Globus pallidus (tissue), 1 donor: ENCODE measurements at places on chromosomes 12 and 14.

DNA sequence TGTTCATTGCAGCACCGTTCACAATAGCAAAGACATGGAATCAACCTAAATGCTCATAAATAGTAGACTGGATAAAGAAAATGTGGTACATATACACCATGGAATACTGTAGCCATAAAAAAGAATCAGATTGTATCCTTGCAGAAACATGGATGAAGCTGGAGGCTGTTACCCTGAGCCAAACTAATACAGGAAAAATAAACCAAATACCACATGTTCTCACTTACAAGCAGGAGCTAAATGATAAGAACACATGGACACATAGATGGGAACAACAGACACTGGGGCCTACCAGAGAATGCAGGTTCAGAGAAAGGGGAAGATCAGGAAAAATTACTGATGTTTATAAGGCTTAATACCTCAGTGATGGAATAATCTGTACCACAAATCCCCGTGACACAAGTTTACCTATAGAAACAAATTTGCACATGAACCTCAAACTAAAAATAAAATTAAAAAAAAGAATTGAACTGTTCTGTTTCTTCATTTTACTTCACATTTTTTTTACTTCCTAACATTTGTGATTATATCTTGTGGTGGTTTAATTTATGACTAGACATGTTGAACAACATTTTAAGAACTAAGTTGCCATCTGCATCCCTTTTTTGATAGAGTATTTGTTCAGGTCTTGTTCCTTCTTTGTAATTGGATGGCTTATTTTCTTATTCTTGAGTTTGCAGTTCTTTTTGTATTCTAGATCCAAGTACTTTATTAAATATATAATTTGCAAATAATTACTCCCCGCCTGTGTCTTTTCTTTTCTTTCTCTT, 835.2 kb downstream of the FSCB start:
- no peak for DNase-seq

DNA sequence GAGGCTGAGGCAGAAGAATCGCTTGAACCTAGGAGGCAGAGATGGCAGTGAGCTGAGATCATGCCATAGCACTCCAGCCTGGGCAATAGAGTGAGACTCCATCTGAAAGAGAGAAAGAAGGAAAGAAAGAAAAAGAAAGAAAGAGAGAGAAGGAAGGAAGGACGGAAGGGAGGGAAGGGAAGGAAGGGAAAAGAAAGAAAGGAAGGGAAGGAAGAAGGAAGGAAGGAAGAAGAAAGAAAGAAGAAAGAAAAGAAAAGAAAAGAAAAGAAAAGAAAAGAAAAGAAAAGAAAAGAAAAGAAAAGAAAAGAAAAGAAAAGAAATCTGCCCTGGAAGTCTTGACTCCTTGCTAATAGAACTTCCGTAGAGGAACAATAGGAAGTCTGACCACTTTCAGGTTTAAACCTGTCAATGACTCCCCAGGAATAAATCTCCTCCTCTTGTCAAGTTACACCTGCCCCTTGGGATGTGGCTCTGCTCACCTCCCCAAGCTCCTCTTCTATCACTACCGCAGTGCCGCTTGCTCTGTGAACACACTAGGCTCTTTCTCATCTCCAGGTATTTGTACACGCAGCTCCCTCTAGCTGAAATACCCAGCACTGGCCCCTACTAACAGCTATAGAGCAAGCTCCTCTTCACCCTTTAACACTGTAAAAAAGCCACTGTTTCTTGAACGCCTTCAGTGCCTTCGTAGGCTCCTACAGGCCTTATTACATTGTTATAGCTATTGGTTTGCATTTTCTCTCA, 773.1 kb upstream of the TBX3 start:
- DNase-seq: no peak

- no peak for DNase-seq
These were observed 117.5 kb downstream of the DYRK2 start for GRCh38 chr12:67765776-67766766.

DNA sequence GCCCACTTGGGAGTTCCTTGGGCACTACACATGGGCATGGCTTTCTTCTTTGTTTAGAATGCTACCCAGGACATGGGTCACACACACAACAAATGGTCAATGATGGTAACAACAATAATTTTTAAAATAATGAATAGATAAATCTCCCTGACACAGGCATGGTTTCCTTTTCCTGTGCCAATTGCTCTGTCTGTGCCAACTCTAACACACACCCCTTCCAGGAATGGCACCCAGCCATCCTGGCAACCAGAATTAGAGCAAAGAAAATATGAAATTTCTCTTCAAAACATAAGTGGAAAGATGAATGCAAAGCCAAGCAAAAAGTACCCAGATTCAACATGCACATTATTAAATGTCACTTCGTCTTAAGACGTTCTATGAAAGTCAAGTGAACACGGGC, 104.9 kb upstream of the SOX5 start:
- no peak for DNase-seq

GRCh38 chr12:89706986-89707702, 1.5 kb downstream of the ATP2B1 start:
- DNase-seq: peak; percentile 54

GRCh38 chr12:65810036-65810435, 14.2 kb upstream of the HMGA2 start:
- DNase-seq: no peak

DNA sequence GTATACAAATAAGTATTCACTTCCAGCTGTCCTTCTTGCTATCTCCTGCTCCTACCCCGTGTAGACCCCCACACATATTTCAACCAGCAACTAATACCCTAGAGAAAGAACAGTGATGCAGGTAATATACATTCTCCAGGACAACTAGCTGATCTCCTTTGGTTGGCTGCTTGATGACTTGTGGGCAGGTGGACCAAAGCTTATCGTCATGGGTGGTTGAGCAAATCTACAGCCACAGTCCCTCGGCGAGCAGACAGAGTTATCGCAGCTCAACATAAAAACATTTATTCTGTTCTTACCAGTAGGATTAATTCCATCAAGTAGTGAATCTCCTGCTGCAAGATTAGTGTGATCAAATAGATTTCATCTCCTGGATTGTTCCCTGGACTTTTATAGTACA, 314.3 kb downstream of the TMEM132D start:
- no peak for DNase-seq

- no peak for DNase-seq
These were observed 40.8 kb downstream of the TGFB3 start for GRCh38 chr14:75941030-75941429.

DNA sequence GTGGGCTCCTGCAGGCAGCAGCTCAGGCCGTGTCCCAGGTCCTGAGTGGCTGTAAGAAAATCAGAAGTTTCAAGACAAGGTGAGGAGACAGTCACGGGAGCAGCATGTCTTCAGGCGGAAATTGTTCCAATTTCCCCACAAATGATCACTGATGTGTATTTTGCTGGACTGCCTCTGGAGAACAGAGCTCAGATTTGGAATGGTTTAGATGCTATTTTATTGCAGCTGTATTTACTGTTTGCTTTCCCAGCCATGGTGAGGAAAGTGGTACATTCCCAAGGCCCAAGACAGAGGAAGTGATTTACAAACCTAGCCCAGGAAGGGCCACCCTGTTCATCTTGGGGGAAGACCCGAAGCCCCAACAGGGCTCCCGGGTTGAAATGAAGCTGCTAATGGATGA, 195.6 kb downstream of the CHST11 start:
- DNase-seq: no peak

DNA sequence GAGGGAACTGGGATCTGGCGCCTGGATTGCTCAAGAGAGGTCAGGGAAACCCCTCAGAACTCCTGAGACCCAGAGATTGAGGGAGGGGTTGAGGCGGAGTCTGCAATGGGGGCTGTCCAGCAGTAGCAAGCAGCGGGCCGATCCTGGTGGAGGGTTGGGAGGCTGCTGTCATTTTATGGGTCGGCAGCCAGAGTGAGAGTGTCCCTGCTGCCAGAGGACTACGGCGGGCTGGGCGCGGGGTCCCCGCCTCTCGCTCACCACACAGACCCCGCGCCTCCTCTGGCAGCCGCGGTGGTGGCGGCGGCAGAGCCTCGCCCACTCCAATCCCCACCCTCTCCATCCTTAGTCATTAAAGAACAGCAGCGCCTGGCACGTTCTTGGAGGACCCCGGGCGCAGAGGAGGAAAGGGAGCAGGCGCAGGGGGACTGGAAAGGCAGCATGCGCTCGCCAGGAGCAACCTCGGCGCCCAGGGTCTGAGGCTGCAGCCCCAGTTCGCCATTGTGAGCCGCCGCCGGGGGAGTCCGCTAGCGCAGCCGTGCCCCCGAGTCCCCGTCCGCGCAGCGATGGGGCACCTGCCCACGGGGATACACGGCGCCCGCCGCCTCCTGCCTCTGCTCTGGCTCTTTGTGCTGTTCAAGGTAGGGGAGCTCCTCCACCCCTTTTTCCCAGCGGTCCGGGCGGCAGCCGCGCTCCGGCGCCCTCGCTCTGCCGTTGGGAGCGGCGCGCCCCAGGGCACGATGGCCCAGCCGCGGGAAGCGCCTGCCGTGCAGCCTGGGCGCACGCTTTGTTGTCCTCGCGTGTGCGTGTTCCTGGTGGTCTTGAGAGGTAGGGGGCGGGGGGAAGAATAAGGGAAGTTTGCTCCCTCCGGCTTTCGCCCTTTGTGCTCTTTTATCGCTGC, at the start of gene PTPRO:
PTPRO (plus strand) TSS at position 345 of the 898 bp plus-strand sequence.
- no peak for DNase-seq

DNA sequence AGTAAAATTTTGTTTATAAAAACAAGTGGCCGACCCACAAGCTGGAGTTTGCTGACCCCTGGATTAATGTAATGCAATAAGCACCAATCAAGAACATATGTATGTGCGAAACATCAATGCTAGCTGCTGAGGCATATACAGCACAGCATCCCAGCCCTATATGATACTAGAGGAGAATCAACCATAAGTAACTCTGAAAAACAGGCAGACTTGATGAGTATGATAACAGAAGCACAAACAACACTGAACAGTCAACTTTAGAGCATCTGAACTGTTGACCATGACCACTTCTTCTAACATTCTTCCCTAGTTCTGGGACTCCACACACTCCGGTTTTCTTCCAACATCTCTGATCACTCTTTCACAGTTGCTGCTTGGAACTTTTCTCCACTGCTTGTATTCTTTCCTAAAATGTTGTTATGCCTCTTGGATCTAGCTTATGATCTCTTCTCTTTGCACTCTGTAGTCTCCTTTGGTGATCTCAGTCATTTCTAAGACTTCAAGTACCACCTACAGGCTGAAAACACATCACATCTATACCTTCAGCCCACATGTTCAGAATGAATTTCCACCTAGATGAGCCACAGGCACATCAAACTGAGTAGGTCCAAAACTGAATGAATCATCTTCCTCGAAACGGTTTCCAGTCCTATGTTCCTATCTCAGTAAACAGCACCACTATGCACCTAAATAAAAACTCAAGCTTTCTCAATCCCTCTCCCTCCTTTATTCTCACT, 57.2 kb downstream of the STXBP6 start:
- no peak for DNase-seq

DNA sequence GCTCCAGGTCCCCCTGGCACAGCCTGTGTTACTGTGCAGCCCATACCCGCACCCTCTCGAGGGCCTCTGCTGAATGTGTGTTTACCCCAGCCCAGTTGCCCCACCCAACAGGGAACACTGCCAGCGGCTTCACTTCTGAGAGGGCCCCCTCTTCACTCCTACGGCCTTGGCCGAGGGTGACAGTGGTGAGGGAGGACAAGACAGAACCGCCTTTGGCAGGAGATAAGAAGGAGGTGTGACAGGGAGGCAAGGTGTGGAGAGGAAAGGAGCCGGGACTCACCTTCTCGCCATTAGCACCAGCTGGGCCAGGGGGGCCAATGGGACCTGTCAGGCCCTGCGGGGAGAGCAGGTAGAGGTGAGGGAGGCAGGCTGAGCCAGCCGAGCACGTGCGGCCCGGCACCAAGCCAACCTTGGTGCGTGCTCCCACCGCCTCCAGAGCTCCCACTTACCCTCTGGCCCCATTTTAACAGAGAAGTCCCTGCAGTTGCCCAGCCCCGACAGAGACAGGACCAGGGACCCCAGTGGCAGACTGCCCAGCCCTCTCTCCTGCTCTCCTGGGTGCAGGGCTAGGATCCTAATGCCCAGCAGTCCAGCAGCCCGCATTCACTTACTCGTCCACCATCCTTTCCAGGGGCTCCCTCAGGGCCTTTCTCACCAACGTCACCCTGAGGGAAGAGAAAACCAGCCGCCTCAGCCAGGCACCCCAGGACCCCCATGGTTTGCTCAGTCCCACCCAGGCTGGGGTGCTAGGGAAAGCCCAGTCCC, 18.3 kb downstream of the TMEM106C start:
- DNase-seq: no peak

- no peak for DNase-seq
These were observed 181.9 kb upstream of the NRXN3 start for GRCh38 chr14:77988096-77988870.

GRCh38 chr14:30264161-30264560, 294.8 kb upstream of the G2E3 start:
- DNase-seq: no peak

GRCh38 chr12:2895511-2895910, 4.8 kb downstream of the TULP3 start:
- no peak for DNase-seq

DNA sequence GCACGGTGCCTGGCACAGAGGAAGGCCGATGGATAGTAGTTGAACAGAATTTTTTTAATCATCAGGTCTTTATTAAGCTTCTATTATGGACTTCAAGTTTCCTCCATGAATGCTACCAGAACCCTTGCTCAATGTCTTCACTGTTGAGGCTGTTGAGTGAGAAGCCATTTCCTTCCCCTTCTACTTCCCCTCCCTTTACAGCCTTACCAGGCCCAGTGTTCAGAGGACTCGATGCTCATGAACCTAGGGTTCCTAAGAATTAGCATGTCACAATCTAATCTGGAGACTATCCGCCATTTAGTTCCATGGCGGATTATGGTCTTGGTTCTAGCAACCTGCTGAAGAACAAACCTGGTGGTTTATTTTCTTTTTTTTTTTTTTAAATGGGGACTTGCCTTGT, 17.7 kb downstream of the ETV6 start:
- no peak for DNase-seq

- no peak for DNase-seq
These were observed 9.4 kb upstream of the GPR68 start for GRCh38 chr14:91253795-91254323.

GRCh38 chr14:21807975-21808374, 134.4 kb upstream of the OR4E1 start:
- DNase-seq: no peak

DNA sequence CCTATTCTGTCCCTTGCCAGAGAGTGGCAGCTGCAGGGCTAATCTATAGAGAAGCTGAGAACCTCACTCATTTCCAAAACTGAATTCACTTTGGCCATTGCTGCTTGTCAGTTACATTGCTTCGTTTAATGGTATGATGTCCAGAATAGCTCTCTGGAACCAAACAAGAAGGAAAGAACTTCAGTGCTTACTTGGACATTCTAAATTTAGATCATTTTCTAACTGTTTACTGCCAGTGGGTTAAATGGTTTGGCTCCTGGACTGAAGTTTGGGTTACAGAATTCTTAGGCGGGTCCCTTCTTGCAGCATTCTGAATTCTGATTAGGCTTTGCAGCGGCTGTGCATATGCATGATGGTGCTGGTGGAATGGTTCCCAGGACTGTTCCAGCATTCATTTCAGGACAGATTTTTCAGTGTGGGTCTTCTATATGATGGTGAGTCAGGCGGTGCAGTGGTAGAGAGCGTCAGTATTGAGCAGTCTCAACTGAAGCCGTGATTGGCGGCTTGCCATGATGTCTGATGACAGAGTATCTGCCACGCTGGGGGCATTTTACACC, 148.7 kb downstream of the DYRK2 start:
- DNase-seq: no peak
